ENCODE measurements at places on chromosomes 5 and 9.

DNA sequence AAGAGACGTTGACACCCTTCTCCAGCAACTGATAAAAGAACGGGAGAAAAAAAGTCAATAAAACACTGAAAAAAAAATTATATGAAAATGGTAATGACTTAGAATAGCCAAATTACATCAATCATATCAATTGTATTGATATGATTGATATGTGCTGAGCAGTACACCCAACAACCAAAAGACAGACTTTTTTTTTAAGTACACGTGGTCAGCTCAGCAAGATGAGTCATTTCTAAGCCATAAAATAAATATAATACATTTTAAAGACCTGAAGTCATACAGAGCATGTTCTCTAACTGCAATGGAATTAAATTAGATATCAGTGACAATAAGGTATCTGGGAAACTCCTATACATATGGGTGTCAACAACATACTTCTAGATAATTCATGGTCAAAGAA is 30.9 kb upstream of the OLFM1 start:
- DNase-seq, result no peak

- DNase-seq, result peak; percentile 30
Measured at GRCh38 chr5:74903165-74903787, 37.1 kb upstream of the FAM169A start.

DNA sequence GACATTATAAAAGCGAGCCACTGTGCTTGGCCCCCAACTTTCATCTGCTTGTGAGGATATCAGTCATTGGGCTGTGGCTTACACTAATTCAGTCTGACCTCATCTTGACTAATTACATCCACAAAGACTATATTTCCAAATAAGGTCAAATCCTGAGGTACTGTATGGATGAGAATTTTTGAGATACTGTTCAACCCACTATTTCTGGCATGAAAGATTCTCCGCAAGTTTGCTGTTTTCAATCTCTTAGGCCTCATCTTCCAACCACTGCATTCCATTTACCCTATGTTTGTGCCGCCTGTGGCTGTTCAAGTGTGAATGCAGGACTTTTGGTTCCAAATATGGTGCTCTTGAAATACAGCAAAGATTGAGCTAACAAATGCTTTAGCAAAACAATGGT is 400.9 kb upstream of the SGCD start:
- DNase-seq, result peak; percentile 77

- DNase-seq, result peak; percentile 46
Measured at GRCh38 chr5:66113160-66113559, 30.9 kb upstream of the SREK1 start.

DNA sequence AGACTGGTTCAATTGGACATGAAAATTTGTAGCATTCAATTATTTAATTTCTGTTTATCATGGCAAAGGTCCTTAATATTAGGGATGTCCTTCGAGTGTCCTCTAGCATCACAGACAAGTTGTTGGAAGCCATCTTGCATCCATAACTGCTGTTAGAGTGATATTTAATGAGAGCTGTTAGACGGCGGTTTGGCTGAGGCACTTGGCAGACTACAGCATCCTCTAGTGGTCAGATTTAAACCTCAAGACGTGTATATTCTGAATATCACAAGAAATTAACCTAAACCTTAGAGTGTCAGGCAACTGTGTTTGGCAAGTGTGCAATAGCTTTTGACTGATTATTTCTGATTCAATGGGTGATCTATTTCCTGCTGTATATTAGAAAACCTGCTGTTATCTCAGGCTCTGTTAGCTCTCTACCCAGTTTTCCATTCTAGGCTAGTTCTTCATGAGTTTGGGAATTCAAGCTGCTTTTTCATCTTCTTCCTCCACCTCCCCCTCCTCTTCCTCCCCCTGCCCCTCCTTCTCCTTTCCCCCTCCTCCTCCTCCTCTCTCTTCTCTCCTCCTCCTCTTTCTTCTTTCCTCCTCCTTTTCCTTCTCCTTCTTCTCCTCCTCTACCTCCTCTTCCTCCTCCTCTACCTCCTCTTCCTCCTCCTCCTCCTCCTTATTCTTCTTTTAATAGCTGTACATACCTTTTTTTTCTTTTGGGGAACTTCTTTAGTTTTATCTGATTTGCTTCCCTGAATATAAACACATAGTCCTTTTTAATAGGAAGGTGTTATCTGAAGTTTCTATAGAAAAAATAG is 8.6 kb downstream of the SPINK1 start:
- DNase-seq, result peak; percentile 85

DNA sequence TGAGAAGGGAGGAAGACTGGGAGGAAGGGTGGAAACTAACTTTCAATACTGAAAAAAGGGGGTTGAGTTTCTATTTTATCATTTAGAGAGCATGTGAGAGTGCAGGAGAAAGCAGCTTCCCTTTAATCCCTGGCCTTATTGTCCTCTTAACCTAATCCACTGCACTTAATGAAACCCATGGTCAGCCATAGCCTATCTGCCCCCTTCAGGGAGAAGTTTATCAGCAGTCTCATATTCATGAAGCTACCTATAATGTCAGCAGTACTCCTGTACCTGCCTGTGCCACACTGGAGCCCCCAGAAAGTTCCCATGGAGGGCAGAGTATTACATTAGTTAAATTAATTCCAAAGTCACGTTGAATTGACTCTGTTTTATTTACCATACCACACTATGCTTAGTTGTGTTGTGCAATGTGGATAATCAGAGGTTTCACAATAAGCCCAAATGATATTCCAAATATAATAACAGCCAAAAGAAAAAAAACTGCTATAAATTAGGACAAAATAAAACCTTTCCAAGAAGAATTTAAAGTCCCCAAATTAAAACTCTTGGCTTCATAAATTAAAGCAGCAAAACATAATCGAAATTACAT is 62.9 kb downstream of the MUSK start:
- no peak for DNase-seq

DNA sequence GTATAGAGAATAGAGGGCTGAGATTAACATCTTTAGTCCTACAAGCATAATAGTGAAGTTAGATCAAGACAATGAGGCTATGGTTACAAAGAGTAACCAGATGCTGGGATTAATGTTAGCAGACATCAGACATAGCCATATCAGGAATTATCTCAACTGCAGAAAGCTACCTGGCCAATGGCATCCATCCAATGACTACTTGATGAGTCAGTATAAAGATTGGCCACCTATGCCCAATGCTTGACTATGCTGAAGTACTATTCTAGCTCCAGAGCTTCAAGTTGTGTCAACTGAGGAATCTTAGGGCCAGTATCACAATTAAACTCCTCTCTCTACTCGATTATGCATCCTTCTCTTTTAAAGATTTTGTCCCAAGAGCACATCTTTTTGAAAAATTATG is 541.4 kb downstream of the PRELID2 start:
- no peak for DNase-seq
